ENCODE measurements at places on chromosomes 12 and 14.

GRCh38 chr14:52951681-52952554 lies 1.1 kb upstream of the FERMT2 start:
- no peak for DNase-seq

GRCh38 chr12:52204931-52205505 lies 13.2 kb upstream of the KRT80 start:
- no peak for DNase-seq

DNA sequence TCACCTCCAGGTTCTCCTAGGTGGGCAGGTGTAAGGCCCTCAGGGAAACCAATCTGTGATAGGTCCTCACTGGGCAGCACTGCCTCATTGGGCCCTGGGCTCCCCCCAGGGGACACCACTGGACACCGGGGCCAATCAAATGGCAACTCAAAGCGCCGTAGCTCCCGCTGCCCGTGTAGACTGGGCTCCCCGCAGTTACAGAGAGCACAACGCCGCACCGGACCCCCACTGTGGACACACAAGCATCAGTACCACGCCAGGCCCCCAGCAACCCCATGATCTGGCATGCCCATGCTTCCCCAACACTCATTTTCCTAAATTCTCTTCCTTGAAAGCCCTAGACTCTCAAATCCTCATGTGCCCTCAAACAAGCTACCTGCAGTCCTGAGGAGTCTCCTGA lies 6.1 kb downstream of the KMT2D start:
- DNase-seq, result no peak

DNA sequence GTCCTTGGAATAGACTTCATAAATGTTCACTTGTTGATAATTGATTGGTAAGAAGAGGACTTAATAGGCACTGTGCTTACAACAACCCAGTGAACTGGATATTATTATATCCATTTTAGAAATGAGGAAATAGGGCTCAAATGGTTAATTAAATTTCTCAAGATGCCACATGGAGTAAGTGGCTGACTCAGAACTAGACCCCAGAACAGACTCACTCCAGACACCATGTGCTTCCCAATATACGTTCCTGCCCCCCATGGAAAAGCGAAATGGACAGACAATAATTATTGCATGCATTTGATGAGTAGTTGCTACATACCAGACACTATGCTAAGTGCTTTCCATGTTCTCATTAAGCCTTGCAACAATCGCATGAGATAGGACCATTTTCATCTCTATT lies 895 bp upstream of the ANKS1B start:
- no peak for DNase-seq

GRCh38 chr12:80419644-80420043 lies 24.4 kb upstream of the PTPRQ start:
- DNase-seq, result no peak

DNA sequence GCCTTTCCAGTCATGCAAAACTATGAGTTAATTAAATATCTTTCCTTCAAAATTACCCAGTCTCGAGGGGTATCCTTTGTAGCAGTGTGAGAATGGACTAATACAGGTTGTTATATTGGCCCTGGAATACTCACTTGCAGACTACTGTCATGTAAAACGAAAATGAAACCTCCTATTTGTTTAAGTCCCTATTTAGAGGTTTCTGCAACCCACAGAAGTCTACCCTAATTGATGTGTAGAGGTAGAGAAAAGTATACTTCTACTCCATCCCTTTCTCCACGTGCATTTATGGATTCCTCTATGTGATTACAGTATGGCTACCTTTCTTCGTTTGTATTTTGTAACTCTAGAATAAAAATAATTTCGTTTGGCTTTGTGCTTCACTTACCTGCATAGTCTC lies 371.1 kb downstream of the FSCB start:
- DNase-seq, result no peak

DNA sequence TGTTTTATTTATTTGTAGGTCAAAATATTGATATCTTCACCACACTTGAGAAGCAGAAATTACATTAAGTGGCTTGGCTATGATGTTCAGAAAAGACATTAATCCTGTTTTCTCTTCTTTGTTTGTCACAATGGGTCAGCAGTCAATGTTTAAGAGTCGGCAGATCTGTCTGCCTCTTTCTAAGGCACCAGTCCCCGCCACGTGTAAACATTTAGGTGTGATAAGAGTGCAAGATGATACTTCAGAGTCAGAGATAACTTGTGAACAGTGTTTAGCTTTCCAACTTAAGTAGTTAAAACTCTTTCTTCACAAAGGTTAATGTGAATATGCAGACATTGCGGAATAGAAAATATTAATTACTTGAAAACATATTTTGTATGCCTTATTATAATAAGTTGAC lies 160.9 kb downstream of the OTOGL start:
- DNase-seq, result no peak

DNA sequence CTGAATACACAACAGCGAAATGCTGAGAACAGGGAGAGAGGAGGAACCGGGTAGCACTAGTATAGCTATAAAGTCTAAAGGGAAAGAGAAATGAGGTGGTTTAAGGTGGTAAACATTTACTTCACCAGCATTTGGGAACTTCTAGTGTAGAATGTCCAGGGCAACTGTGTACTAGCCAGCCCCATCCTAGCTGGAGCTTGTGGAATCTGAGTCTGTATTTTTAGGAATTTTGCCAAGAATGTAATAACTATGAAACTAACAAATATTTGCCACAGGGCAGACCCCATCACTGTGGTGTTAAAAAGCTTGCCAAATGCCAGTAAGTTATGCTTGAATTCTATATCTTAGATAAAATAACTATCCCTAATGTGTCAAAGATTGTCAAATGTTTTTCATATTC lies 398.9 kb upstream of the MIS18BP1 start:
- no peak for DNase-seq

DNA sequence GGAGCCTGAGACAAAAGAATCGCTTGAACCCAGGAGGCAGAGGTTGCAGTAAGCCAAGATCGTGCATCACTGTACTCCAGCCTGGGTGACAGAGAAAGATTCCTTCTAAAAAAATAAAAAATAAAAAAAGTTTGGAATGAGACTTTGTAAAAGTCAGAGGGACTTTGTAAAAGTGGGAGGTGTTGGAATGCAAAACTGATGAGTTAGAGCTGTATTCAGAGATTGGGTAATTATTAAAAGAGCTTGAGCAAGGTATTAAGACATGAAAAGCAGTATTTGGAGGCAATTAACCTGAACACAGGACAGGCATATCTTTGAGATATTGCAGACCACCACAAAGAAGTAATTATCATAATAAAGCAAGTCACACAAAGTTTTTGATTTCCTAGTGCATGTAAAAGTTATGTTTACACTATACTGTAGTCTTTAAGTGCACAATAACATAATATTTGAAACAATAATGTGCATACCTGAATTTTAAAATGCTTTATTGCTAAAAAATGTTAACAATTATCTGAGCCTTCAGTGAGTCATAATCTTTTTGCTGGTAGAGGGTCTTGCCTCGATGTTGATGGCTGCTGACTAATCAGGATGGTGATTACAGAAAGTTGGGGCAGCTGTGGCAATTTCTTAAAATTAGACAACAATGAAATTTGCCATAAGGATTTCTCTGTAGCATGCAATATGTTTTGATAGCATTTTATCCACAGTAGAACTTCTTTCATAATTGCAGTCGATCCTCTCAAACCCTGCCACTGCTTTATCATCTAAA lies 33.1 kb downstream of the PHLDA1 start:
- DNase-seq, result no peak

All from GM18507 (cell line).